ENCODE measurements at places on chromosomes 3 and 15.
A peak's percentile ranks its signal among the peaks of the same experiment; 100 is the strongest.

- peak; percentile 69 for DNase-seq
These were observed 57.8 kb upstream of the ACTC1 start for GRCh38 chr15:34853001-34853758.

GRCh38 chr15:65110676-65111292 lies 4.2 kb downstream of the UBAP1L start:
- DNase-seq, result no peak

DNA sequence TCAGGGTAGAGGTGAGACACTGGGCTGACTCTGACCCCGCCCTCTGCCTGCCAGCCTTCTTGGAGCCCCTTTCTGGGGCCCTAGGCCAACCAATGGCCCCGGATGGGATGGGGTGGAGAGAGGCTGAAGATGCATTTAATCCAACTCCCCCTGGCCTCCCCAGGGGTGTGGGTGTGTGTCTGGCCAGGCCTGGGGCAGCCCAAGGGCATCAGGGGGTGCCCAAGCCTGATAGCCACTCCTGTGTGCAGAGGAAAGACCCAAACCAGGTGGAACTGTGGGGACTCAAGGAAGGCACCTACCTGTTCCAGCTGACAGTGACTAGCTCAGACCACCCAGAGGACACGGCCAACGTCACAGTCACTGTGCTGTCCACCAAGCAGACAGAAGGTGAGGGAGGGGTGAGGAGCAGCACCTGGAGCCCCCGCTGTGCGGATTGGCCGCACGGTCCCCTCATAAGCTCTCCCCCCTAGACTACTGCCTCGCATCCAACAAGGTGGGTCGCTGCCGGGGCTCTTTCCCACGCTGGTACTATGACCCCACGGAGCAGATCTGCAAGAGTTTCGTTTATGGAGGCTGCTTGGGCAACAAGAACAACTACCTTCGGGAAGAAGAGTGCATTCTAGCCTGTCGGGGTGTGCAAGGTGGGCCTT lies 9.5 kb downstream of the SPINT1 start:
- no peak for DNase-seq

DNA sequence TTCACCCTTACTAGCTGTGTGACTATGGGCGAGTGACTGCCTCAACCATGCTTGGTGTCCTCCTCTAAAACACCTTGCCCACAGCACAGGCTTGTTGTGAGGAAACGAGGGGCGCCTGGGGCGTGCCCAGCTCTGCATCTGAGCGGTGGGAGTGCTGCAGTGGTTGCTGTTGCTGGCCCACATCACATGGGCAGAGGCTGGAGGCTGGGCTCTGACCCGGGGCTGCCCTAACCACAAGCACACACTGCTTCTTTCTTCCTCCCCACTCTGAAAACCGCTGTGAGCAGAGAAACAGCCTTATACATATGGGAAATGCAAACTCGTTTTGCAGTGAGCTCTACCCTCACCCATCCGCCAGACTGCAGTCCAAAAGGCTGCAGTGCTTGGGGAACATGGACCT lies 74.8 kb upstream of the RPL32 start:
- no peak for DNase-seq

- peak; percentile 93 for DNase-seq
These were observed 476.0 kb upstream of the TBL1XR1 start for GRCh38 chr3:177673112-177673914.

DNA sequence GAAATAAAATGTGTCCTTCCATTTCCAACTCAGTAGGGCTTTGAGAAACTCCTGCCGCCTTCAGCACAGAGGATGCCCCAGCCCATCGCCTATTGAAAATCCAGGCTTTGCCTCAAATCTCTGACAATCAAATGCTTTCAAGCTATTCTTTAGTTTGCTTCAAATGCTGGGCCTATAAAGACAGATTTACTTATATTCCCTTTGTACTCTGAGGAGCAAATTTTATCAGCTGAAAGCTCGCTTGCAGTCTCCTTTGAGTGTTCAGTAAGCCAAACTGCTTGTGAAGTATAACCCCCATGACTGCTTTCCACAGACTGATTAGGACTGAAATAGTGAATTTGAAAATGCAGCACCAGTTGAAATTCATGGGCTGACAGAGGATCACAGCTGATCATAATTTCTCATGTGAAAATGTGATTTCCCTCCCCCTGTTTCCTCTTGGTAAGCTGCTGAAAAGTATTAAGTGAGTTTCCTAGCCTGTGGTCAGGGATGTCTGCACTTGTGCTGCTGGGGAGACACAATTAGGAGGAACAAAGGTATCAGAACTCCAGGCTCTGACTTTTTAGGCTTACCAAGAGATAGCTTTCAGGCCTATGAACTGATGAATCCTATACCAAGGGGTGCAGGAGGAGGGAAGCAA lies 563.4 kb upstream of the TGFBR2 start:
- DNase-seq, result no peak

GRCh38 chr3:458124-458523 lies 261.6 kb downstream of the CHL1 start:
- no peak for DNase-seq

- peak; percentile 45 for DNase-seq
These were observed 52.8 kb downstream of the FAM43A start for GRCh38 chr3:194738254-194739093.

DNA sequence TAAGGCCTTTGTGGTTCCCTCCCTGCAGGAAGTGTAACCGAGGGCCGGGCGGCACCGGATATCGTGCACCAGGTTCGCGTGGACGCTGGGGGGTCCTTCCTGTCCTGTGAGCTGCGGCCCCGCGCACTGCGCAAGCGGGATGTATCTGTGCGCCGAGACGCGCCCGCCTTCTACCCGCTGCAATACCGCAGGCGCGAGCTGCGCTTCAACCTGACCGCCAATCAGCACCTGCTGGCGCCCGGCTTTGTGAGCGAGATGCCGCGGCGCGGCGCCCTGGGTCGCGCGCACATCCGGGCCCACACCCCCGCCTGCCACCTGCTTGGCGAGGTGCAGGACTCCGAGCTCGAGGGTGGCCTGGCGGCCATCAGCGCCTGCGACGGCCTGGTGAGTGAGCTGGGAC lies 35.9 kb downstream of the SAXO2 start:
- no peak for DNase-seq

DNA sequence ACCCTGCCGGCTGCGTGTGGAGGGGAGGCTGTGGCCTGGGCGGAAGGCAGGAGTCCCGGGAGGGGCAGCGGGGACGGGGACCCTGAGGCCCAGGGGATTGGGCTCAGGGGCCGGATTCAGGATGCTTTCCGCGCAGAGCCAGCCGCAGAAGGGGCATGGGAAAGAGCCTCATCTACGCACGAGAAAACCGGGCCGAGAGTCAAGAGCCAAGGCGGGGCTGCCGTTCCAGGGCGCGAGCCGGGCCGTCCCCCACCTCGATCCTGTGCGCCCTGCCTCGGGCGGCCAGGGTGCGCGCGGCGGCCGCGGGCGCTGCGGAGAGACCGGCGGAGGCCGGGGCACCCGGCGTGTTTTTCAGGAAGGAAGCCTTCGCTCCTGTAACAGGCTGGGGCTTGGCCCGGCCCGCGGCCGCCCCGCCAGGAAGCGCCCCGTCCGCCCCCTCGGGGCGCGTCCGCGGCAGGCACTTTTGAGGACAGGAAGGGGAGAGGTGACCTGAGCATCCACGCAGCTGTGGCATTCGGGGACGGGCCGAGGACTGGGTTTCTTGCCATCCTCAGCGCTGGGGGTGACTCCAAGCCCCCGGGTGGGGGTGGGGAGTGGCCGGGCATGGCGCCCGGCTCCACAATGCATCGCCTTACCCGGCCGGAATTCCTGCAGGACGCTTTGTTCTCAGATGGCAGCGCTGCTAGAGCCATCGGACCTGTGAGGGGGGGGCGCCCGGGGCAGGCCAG lies 62.3 kb upstream of the GATA2 start:
- DNase-seq, result no peak

- DNase-seq, result no peak
These were observed 257.7 kb downstream of the DIPK2A start for GRCh38 chr3:144229330-144229729.
